T-helper 9 cell (primary cell): ENCODE measurements at places on chromosomes 11 and 22.
A peak's percentile ranks its signal among the peaks of the same experiment; 100 is the strongest.

GRCh38 chr11:18011633-18012032 is 1.2 kb downstream of the SERGEF start:
- no peak for DNase-seq

DNA sequence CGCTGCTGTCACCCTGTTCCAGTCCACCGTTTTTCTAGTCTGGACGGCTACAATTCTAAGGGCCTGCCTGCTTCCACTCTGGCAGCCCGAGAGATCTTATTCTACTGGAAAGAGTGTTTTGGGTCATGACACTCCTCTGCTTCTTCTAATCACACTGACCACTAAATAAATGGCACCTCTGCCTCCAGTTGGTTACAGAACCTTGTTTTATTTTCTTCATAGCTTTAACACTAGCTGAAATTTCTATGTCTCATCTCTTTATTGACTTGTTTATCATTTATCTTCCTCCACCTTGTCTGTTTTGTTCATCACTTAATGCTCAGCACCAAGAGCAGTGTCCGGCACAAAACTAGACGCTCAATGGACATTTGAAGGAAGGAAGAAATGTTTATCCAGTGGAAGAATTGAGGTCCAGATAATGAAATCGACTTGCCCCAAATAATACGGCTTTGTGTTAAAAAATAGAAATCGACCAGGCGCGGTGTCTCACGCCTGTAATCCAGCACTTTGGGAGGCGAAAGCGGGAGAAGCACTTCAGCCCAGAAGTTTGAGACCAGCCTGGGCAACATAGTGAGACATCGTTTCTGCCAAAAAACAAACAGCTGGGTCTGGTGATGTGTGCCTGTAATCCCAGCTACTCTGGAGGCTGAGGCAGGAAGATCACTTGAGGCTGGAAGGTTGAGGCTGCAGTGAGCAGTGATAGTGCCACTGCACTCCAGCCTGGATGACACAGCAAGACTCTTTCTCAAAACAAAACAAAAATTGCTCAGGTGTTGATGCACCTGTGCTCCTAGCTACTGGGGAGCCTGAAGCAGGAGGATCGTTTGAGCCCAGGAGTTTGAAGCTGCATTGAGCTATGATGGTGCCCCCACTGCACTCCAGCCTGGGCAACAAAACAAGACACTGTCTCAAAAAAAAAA is 693 bp upstream of the PRR14L start:
- DNase-seq, result no peak

GRCh38 chr22:25360891-25361645 is 141.6 kb downstream of the CRYBB2 start:
- no peak for DNase-seq

DNA sequence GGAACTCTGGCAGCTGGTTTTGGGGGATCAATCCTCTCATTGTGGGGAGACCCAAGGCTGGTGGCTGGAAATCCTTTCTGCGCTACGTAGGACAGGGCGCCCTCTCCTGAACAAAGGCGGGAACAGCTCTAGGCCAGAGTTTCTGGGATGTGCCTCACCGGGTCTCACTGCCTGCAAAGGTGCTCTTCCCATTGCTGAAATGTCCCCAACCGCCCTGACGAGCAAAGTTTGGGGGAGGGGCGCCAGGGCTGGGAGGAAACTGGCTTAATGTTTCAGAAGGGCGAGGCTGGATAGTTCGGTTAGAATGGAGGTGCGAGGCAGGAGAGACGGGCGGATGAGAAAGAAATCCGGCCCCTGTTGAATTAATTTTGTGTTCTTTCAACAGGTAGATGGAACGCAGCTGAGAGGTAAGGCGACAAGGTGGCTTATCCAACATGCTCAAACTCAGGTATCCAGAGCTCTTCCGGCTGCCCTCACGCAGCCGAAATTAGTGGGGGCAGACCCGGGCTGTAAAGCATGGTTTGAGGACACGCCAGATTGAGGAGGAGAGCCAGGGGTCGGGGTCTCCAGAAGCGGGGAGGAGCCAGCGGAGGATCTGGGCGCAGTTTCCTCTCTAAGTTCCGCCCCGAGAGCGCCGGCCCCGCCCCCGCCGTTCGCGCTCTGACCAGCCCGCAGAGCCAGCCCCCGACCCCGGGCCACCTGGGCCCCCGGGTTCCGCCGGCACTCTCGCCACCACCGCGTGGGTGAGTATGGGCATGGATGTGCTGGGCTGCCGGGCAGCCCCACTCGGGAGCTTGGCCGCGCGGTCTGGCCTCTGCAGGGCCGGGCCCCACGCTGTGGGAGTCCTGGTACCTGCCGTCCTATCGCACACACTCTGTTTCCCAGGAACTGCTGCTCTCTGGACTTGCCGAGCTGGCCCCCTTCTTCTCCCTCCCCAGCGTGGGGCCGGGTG is at the start of gene PGAP2:
PGAP2 (plus strand) TSS at position 652 of the 952 bp plus-strand sequence. CDS start 2,700 bp downstream, outside the sequence.
- peak; percentile 56 for DNase-seq

- peak; percentile 13 for DNase-seq
Measured at GRCh38 chr22:18152519-18152918, 2.5 kb downstream of the USP18 start.

DNA sequence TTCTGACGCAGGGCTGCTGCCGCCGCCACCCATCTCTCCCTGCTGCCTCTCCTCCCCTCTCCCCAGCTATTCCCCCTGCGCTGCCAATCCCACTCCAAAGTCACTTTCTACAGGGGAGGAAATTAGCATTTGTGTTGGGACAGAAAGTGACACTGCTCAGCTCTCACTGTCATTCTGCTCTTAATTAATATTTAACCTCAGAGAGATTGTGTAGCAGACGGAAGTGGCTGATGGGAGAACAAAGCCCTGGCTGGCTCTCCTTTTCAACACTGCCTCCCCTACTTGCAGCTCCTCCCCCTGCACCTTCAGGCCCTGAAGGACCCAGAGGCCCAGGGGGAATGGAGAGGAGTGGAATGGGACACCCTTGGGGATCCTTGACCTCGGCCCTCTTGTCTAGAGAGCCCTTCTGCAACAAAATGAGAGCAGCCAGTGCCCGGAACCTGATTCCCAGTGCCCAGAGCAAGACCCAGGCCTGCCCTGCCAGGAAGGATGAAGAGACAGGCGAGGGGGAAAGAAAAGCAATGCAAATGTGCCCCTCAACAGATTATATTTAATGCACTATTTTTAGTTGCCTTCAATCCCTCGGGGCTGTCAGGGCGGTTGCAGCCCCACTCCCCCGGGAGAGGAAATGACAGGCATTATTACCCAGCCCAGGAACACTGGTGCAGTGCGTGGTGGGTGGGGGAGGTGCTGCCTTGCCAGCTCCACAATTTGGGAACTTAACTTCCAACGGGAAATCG is 14.6 kb upstream of the NRGN start:
- DNase-seq, result no peak

DNA sequence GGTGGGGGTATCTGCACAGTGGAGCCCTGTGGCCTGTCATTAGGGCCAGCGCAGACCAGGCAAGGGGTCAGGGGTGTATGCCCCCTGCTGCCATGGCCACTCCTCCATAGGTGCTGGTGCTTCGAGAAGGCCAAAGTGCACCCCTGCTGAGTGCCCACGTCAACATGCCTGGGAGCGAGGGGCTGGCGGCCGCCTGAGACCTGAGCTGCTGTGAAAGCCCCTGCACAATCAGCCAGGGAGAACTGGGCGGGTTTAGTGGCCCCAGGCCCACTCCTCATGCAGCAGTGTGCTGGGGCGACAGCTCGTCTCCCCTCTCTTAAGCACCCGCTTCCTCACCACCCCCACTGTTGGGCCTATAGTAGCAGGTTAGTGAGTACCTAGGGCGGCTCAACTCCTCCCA is 14.0 kb downstream of the ZDHHC24 start:
- no peak for DNase-seq

DNA sequence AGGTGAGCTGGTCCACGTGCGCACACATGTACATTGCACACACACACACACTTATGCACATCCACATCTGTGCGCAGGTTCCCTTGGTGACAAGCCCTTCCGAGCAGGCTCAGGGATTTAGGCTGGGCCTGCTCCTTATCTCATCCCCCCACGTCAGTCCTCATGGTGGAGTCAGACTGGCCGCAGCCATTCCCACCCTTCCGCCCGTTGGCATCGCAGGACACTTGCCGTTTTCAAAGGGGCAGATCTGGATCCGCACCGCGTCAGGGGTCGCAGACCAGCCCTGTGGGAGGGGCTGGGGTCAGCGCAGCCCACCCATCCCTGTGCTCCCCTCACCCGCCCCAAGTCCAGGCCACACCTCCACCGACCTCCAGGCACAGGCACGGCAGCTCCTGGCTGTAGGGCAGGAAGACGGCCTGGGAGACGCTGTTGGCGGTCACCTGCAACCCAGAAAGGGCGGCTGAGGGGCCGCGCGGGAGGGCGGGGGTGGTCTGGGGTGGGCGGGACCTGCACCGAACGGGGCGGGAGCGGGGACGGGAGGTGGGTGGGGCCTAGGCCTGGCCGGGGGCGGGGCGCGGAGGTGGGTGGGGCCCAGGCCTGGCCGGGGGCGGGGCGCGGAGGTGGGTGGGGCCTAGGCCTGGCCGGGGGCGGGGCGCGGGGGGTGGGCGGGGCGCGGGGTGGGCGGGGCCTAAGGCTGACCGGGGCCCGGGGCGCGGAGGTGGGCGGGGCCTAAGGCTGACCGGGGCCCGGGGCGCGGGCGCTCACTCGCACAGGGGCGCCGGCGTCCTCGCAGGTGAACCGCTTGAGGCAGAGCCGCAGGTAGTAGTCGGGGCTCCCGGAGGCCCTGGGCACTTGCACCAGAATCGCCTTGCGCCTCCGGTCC is 13.3 kb downstream of the IL17REL start:
- no peak for DNase-seq

- no peak for DNase-seq
Measured at GRCh38 chr22:46058091-46058420, 81.1 kb upstream of the WNT7B start.

DNA sequence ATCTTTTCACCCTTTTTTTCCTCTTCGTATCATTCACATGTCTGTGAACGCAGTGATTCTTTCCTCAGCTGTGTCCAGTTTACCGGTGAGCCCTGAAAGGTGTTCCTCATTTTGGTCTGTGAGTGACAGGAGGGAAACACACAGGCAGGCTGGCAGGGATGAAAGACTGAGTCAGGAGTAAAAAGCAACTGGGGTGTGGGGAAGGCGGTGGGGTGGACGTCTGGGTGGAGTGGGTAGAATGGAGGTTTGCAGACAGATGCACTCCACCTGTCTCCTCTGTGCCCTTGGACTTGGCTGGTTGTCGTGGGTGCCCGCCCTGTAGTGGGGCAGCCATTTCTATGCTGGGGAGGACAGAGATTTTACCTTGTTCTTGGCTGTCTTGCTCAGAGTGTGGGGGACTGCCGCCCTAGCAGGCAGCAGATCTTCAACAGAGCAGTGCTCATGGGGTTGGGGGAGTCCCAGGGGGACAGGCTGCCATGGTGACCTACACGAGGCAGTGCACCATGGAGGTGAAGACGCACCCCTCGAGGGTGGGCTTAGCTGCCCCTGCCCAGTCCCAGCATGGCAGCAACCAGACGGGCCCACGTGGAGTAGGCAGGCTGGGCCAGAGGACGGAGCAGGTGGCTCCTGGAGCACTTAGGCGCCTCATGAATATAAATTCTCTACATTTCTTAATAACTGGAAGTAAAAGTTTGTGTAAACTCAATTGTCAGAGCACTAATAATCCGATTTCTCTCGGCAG is 603.7 kb downstream of the TBC1D22A start:
- DNase-seq, result no peak

DNA sequence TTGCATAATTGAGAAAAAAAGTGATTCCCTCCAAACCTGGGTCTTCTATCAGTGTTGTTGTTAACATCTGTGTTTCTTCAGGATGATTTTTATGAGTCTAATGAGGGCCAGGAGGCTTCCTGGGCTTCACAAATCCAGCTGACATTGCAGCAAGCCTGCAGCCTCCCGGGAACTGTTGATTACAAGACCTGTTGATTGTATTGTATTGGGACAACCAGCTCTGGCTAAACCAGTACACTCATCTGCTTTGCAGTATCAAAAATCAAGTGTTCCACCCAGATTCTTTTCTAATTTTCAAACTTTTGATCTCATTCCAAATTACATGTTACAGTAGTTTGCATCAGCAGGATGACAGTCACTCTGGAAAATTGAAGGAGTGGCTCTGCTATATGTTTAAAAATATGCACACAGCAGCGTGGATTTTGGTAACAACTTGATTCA is 16.1 kb upstream of the PRSS23 start:
- no peak for DNase-seq

GRCh38 chr22:11307998-11308397 is 4220.0 kb upstream of the OR11H1 start:
- DNase-seq, result no peak

DNA sequence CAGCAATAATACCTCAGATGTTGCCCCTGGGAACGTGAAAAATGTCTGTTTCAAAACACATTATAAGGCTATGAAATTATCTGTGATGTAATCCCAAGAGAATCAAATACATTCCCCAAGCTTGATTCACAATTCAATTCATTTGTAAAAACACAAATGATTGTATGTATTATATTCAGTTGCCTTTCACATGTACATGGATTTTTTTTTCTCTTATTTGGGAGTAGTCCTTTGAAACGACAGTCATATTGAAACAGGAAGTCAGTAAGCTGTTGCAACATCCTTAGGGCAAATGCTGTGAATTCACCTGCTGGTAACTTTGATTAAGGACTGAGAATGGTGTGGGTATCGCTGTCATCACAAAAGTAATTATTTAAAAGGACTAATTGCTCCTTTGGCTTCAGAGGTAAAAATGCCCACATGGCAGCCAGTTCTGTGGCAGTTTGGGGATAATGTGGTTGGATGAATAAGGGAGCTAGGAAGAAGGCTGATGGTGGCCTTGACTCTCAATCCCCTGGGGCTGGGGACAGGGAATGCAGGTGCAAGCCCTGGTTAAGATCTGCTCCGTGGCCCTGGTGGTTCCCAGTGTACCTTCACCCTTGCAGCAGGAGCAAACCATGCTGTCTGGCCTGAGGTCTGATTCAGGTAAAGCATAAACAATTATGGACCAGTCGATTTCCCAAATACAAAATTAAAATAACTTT is 13.2 kb downstream of the EHF start:
- DNase-seq, result no peak

DNA sequence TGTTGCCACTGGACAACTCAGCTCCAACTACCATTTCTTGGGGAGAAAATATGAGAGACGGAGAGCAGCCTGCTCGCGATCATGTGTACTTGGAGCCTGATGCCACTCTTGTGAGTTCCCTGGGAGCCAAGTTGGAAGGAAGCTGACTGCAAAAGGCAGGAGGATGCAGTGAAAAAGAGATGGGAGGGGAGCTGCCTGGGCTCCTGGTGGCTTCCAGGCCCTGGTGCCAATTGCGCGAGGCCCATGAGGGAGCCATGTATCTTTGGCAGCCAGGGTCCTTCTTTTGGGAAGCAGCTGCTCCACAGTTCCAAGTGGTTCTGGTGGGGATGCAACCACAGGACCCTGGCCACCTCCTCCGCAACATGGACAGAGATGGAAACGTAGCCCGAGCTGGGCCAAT is 11.1 kb downstream of the C11orf91 start:
- DNase-seq, result no peak

DNA sequence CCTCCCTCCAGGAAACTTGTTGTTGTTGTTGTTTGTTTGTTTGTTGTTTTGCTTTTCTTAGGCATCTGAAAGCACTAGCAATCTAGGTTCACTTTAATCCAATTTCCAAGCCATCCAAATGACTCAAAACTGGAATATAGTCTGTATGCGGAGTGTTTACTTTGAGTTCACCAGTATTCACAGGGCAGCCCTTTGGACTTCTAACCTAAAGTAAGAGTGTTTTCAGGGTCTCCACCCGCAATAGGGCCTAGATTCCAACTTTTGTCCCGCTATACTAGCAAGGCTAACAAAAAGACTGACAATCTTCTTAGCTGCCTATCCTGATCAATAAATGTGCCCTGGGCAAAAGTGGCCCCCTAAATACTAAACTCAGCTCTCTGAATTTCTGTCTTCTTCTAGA is 13.6 kb downstream of the PGM2L1 start:
- DNase-seq, result no peak

GRCh38 chr11:62806611-62807121 is 1.4 kb upstream of the NXF1 start:
- DNase-seq, result no peak

GRCh38 chr11:95788921-95789505 is 569 bp downstream of the FAM76B start:
- peak; percentile 19 for DNase-seq
